ENCODE measurements at places on chromosomes 2 and 18.

GRCh38 chr2:190470256-190470826 is 62.2 kb downstream of the MFSD6 start:
- DNase-seq, result no peak

- DNase-seq, result no peak
Observed at GRCh38 chr2:163157411-163157810, 318.8 kb upstream of the KCNH7 start.

DNA sequence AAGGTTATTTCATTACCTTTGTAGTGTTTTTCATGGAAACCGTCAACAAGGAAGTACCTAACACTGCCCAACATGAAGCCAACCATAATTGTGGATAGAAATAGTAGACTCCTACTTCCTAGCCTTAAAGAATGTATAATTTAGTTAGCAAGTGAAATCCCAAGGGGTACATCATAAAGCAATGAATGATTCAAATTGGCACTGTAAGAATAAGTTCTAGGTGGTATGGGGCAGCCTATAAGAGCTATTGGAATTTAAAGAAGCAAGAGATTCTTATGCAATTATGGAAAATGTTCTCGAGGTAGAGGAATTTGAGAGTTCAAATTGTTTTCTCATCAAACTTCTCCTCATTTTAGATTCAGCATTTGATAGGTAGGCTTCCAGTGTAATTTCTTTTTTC is 157.9 kb downstream of the FMNL2 start:
- no peak for DNase-seq

DNA sequence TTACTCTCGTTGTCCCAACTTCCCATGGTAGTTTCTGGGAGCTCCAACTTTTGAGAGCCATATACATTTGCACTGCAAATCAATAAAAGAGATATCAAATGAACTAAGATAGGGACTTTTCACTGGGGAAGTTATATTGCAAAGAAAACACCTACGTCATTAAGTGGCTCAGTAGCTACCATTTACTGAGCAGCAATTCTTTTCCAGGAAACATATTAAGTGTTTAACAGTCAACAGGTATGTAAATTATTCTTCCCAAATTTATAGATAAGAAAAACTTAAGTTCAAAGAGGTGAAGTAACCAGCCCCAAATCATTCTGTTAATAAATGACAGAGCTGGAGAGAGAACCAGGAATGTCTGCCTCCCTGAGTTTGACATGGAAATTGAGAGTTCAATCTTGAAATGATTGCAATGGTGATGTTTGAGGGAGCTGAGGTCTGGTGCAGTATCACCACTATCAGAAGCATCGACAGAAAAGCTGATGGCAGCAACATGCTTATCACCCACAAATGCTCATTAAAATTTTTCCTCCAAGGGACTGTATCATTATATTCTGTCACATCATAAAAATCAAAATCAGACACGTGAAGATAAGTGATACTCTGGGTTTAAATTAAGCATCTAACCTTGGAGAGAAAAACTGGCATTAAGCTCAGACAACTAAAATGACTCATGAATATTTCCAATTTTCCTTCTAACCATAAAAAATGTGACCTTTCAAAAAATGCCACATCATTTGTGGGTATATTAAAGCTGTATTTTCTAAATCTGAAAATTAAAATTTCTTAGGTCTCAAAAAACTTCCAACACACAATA is 43.4 kb downstream of the GAREM1 start:
- DNase-seq, result no peak
